Stimulated activated CD8-positive, alpha-beta memory T cell treated with anti-CD3 and anti-CD28 coated beads, Interleukin-7, amount 100 ng/mL, for 48 hours (primary cell): ENCODE measurements at places on chromosomes 4 and X.

DNA sequence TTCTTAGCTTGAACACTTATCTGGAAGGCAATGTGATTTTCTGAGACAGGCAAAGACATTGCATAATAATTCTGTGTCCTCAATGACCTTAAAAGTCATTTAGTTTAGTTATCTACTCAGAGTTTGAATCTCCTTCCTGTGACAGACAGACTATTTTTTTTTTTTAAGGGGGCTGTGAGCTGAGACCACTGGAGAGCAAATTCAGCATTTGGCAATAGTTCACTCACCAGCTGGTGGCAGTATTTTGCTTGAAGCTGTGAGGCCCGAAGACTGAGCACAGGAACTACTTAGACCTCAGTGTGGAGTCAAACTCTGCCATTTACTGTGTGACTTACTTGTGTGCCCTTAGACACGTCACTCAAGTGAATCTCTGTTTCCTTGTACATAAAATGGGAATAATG is 22.9 kb upstream of the CPE start:
- DNase-seq: no peak

DNA sequence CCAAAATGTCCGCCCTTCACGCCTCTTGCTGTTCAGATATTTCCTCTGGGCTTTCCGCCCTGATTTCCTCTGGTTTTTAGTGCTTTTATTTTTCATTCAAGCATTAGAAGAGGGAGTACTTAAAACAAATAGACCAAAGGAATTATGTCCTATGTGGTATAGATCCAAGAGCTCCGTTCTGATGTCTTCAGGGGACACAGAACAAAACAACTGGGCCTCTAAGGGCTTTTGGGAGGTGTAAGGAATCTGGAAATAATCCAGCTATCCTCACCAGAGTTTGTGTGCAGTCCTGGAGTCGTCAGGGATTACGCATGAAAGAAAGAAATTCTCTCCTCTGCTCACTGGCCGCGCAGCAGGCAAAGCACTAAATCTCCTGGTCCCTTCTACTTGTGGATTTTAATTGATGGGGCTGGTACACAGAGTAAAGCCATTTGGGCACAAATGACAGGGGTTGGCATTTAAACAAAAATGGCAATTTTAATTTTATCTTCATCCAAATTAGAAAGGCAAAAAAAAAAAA is 999.2 kb downstream of the ADGRL3 start:
- DNase-seq: no peak

GRCh38 chr4:15368856-15369255 is 59.0 kb upstream of the C1QTNF7 start:
- no peak for DNase-seq

- DNase-seq: no peak
Measured at GRCh38 chr4:178823673-178824295, 1381.5 kb upstream of the AGA start.

- DNase-seq: no peak
Measured at GRCh38 chr4:140367738-140368137, 5.7 kb upstream of the SCOC start.

- DNase-seq: no peak
Measured at GRCh38 chrX:71100581-71101505, 5.2 kb downstream of the FOXO4 start.

- no peak for DNase-seq
Measured at GRCh38 chrX:17520016-17520615, 145.1 kb downstream of the NHS start.

DNA sequence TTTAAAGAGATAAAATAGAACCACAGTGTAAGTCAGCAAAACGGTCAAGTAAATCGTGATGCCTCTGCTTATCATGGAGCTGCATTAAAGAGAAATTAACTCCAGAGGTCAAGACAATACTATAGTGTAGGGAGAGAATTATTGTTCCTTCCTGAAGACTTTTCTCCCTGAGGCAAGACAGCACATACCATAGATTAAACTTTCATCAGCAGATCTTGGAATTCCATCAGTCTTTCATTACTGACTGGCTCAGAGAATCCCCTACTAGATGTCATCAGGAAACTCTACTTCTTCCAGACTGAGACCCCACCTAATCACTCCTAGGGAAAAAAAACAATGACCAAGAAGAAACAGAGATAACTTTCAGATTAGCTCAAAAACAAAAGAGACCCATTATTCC is 131.3 kb downstream of the NSUN7 start:
- DNase-seq: no peak

GRCh38 chr4:5572751-5573150 is 135.6 kb downstream of the EVC2 start:
- DNase-seq: no peak

DNA sequence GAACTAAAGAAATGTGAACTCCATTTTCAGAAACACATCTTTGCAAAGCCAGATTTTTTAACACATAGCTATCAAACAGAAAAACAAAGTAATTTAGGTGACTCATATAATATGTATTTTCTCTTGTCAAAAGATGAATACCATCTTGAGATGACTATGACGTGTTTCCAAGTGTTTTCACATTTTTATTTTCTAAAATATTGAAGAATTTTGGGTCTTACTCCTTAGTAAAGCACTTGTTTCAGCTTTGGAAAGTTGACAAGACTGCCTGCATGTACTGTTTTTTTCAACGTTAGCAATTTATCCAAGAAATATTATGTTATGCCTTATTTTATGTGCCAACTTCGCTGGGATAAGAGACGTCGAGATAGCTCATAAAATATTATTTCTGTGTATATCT is 733.9 kb upstream of the EPHA5 start:
- no peak for DNase-seq

DNA sequence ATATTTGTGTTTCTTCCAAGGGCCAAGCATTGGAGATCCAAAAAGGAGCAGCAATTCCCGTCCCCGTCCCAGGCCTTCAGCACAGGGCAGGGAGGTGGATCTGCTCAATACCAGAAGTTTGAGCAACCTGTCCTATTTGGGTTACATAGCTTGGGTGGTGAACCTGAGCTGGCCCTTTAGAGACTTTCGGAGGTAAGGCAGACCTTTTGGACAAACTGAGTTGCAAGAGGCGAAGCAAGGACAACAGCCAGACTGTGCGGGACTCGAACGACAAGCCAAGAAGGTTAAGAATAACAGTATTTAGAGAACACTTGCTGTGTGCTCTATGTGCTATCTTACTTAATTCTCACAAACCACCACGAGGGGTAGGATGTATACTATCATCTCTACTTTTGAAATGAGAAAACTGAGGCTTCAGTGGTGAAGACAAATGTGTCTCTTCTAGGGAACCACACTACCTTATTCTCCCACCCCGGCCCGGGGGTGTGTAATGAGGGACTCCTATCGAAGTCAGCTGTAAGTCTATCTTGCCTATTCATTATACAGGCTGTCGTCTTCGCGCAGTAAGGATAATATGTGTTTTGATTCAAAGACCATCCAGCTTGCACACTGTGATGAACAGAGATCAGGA is 1.3 kb downstream of the NOP14 start:
- DNase-seq: peak; percentile 81

DNA sequence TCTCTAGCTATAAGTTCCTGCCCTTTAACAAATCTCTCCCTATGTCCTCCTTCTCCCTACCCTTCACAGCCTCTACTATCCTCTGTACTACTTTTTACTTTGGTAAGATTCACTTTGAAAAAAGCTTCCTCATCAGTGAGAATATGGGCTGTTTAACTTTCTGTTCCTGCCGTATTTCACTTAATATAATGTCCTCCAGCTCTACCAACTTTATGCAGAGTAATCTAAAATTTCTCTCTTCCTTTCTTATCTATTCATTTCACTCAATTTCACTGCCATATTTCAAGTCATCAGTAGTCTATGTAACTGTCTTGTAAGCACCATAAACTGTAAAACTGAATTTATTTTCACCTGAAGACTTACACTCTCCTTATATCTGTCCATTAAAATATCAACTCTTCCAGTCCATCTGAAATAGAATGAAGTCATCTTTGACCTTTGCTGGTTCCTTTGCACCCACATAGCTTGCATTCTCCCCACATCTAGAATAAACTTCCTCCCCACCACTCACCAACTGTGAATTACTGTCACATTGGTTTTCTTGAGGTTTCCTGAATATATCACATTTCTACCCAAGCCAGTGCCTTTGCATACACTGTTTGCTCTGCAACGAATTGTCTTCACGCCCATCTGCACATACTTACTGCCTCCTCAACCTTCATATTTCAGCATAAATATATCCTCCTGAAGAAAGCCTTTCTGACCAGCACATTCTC is 54.6 kb downstream of the ARAP2 start:
- DNase-seq: no peak

GRCh38 chr4:110271986-110272385 is 73.6 kb upstream of the ELOVL6 start:
- no peak for DNase-seq

- no peak for DNase-seq
Measured at GRCh38 chr4:96052827-96053226, 212.9 kb downstream of the PDHA2 start.

GRCh38 chrX:17414027-17414658 is 39.1 kb downstream of the NHS start:
- DNase-seq: no peak

DNA sequence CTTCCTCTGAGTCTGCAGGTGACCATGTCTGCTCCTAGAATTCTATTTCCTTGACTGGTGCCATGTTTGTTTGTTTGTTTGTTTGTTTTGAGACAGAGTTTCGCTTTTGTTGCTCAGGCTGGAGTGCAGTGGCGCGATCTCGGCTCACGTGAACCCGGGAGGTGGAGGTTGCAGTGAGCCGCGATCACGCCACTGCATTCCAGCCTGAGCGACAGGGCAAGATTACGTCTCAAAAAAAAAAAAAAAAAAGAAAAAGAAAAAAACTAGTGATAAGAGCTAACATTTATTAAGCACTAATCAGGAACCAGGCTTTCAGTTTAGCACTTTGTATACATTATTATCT is 7.2 kb downstream of the SAT1 start:
- DNase-seq: no peak

GRCh38 chr4:168737806-168738172 is 240.9 kb downstream of the PALLD start:
- DNase-seq: no peak

GRCh38 chr4:75745161-75745560 is 20.8 kb downstream of the USO1 start:
- DNase-seq: no peak

- DNase-seq: no peak
Measured at GRCh38 chrX:15158350-15158735, 111.5 kb downstream of the ASB9 start.

DNA sequence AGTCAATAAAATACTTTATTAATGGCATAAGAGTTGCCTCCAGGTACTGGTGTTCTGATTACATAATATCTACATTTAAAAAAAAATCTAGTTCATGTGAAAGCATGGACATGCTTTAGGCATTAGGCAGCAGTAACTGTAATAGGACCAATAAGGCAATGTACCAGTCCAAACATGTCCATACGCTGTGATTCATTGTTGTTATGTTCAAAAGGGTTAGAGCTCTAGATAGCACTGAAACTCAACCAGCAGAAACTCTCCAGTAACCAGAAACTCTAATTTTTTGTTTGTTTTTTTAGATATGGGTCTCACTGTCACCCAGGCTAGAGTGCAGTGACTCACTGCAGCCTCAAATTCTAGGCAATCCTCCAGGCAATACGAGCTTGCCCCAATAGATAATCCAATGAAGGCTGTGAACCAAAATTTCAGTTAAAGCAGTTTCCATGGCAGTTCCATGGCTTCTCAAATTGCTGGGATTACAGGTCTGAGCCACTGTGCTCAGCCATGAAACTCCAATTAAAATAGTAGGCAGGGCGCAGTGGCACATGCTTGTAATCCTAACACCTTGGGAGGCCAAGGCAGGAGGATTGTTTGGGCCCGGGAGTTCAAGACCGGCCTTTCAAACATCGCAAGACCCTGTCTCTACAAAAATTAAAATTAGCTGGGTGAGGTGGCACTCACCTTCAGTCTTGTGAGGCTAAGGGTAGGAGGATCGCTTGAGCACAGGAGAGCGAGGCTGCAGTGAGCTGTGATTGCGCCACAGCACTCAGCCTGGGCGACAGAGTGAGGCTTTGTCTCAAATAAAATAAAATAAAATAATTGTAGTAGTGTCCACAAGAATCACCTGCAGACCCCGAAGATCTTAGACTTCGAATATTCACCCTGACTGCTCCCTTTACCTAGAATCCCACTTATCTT is 36.3 kb downstream of the MGARP start:
- DNase-seq: no peak

DNA sequence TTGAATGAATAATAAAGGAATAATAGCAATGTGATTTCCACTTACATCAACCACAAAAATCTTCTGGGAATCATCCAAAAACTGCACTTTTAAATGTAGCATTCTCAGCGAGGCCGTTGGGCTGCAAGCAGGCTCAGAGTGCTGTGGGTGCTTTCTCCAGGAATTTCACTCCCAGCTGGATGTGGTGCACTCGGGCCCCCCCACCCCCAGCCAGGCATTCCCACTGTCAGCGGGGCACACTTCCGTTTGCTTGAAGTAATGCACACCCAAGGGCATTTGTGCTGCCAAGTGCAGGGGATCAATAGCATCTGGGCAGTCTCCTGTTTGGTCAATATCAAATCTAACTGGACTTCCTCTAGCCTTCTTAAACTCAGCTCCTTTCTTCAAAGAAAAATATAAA is at the start of gene FRMD7:
Gene FRMD7 (minus strand): TSS at position 278 of the 400 bp plus-strand sequence. CDS start 176 bp downstream, at position 102.
- no peak for DNase-seq

- no peak for DNase-seq
Measured at GRCh38 chr4:115119804-115120352, 6.5 kb upstream of the NDST4 start.

GRCh38 chr4:41358647-41359421 is 102.1 kb downstream of the UCHL1 start:
- no peak for DNase-seq

DNA sequence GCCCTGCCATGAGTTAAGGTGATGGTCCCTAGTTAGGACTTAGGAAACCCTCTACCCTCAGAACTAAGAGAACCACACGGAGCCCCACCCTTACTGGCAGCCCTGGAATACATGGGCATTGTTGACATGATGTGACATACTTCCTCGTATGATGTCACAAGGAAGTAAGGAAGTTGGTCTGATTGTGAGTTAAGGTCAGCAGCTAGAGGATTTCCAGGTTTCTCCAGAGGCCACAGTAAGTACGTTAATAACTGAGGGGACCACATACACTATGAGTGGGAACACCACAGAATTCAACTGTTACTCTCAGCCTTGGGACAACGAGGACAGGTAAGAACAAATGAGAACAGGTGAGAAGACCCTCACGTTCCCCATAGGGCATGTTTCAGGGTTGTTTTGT is at the start of gene MAGEB5:
Gene MAGEB5 (plus strand): TSS at position 301 of the 400 bp plus-strand sequence. CDS start 1,133 bp downstream, outside the sequence.
- DNase-seq: no peak

DNA sequence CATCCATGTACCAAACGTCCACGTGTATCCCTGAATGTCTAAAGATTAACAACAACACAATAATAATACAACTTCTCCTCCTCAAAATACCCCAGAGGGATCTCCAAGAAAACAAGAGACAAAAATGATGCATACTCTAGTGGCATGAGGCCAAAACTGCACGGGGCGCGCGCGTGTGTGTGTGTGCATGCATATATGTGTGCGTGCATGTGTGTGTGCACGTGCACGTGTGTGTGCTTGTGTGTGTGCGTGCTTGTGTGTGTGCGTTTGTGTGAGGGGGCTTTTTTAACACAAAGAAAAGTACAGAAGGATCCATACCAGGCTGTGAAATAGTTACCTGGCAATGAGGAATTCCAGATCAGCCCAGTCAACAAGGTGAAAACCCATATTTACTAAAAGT is 48.5 kb downstream of the PRKX start:
- no peak for DNase-seq

- DNase-seq: no peak
Measured at GRCh38 chr4:123250843-123251242, 145.8 kb upstream of the SPRY1 start.

- peak; percentile 60 for DNase-seq
Measured at GRCh38 chrX:47523297-47523696, 37.7 kb upstream of the ARAF start.
